Lung (tissue), 17 donors: ENCODE measurements at places on chromosomes 3 and 15. TPM values are rescaled to one million over a fixed set of nuclear protein-coding genes. Genes with fewer than 3 reads are reported as not detected.

DNA sequence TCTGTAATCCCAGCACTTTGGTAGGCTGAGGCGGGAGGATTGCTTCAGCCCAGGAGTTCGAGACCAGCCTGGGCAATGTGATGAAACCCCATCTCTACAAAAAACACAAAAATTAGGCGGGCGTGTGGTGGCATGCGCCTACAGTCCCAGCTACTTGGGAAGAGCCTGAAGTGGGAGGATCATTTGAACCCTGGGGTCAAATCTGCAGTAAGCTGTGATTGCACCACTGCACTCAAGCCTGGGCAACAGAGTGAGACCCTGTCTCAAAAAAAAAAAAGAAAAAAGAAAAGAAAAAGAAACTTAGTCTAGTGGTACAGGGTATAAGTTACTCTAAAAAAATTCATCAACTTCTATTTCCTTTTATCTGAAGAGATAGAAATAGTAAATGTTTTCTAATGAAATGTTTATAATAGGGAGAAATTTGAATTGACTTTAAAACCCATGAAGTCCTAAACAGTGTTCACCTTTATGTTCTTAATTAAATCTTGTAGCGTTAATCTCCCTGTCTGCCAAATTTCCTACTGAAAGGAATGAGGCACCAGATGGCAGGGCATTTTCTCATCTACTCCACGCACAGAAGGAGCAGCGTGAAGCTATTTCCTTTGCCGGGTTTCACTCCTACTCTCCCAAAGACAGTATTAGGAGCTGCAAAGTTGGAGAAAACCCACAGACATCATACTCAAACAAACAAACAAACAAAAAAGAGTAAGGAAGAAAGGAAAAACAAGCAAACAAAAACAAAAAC, 1.9 kb downstream of the PCLAF start:
- H3K36me3 ChIP-seq: no peaks in the 10 kb centered on the region
- no peaks in the 10 kb centered on the region for H3K27me3 ChIP-seq
- no peak overlapping the region for H3K4me3 ChIP-seq
- no peak for DNase-seq
- H3K27ac ChIP-seq: no peak overlapping the region
- H3K4me1 ChIP-seq: no peaks in the 10 kb centered on the region

- no peaks in the 10 kb centered on the region for H3K36me3 ChIP-seq
- H3K27me3 ChIP-seq: no peaks in the 10 kb centered on the region
- H3K4me1 ChIP-seq: no peaks in the 10 kb centered on the region
- DNase-seq: no peak
Observed at GRCh38 chr3:103077910-103078309, 643.1 kb downstream of the ZPLD1 start.

DNA sequence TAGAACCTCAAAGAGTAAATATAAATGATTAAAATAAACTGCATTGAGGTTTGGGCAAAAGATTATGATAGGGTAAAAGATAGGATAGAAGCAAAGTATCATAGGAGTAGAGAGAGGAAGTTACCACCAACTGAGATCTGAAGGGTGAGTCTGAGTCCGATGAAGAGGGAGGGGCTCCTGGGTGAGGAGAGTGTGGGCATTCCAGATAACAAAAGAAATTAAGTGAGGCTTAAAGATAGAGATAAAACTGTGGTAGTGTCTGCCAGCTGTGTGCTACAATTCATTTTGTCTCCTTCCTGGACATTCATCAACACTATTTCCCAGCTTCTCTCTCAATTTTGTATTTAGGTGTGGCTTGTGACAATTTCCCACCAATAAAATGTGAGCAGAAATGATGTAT, 343.0 kb upstream of the PLSCR5 start:
- peaks cover 7% of the 10 kb centered on the region for H3K4me1 ChIP-seq
- H3K27me3 ChIP-seq: no peaks in the 10 kb centered on the region
- no peak overlapping the region for H3K27ac ChIP-seq
- no peaks in the 10 kb centered on the region for H3K36me3 ChIP-seq
- H3K4me3 ChIP-seq: no peak overlapping the region

- no peaks in the 10 kb centered on the region for H3K36me3 ChIP-seq
- no peaks in the 10 kb centered on the region for H3K4me1 ChIP-seq
- H3K27me3 ChIP-seq: no peaks in the 10 kb centered on the region
- DNase-seq: peak; percentile 54
Observed at GRCh38 chr3:189588070-189588469, 43.1 kb upstream of the TP63 start.

- no peaks in the 10 kb centered on the region for H3K27me3 ChIP-seq
- H3K4me1 ChIP-seq: no peaks in the 10 kb centered on the region
- peak overlapping the region; percentile 52 for H3K27ac ChIP-seq
- DNase-seq: no peak
Observed at GRCh38 chr15:63990454-63990853, 55.8 kb downstream of the DAPK2 start.

DNA sequence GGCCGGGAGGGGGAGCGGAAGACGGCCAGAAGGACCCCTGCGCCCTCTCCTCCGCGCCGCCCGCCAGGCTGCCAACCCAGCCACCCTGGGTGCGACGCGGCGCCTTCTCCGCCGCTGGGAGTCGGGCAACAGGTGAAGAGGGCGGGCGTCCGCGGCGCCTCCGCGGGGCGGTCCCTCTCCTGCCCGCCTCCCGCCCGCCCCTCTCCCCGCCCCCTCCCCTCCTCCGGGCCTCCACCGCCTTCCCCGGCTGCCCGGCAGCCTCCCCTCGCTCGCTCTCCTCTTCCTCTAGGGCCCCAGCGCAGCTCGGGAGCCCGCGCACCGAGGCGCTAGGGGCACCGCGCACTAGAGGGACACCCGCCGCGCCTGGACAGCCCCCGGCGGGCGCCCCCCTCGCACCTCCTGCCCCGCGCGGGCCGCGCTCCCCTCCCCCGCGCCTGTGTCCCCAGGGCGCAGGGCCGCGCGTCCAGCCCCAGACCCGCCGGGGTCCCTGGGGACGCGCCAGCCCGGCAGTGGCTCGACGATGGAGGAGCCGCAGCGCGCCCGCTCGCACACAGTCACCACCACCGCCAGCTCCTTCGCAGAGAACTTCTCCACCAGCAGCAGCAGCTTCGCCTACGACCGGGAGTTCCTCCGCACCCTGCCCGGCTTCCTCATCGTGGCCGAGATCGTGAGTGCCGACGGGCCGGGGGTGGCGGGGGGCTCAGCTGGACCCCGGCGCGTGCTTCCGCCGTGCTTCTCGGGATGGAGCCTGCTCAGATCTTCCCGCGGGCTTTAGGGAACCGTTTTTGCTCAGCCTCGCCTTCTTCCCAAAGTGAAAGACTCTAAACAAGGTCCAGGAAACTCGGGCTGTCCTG, at the start of gene CMTM8:
TSS of gene CMTM8 (plus strand) at position 228 of the 854 bp plus-strand sequence. CDS start at position 521, 293 bp downstream.
- H3K27me3 ChIP-seq: no peaks in the 10 kb centered on the region
- peaks cover 17% of the 10 kb centered on the region for H3K4me1 ChIP-seq
- DNase-seq: peak; percentile 75
- H3K36me3 ChIP-seq: no peaks in the 10 kb centered on the region
- H3K27ac ChIP-seq: peak within 1 kb of the TSS; percentile 94
- peak within 1 kb of the TSS; percentile 90 for H3K4me3 ChIP-seq

- H3K27ac ChIP-seq: peak overlapping the region; percentile 60
- H3K4me3 ChIP-seq: no peak overlapping the region
- DNase-seq: no peak
- no peaks in the 10 kb centered on the region for H3K27me3 ChIP-seq
- no peaks in the 10 kb centered on the region for H3K4me1 ChIP-seq
- H3K36me3 ChIP-seq: no peaks in the 10 kb centered on the region
Observed at GRCh38 chr15:95857124-95857757, 473.3 kb upstream of the NR2F2 start.

DNA sequence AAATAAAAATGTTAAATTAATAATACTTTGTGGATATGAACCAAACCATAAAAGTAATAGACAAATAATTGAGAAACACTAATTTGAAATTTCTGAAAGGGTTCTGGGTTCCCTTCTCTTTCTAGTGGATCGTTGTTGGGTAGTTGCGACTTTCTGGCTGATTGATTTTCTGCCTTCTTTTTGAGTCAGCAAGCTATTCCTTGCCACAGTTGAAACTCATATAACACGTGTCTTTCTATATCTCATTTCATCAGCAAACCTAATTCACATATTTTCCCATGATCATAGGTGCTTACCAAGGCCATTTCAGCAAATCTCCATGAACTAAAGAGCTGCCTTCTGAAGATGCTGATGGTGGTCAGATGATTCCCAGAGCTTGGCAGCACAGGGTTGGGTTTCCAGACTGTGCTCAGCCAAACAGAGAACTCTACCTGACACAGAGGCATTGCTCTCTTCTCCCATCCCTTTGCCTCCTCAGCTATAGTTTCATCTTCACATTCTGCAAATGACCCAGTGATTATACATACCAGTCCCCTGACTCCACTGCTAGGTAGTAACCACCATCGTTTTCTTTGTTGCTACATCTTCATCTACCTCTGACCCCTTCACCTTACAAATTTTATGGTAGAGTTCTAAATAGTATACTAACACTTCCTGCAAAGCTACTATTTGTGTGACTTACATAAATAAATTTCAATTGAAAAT, 383.9 kb upstream of the DPH6 start:
- H3K27me3 ChIP-seq: no peaks in the 10 kb centered on the region
- no peak overlapping the region for H3K4me3 ChIP-seq
- no peak overlapping the region for H3K27ac ChIP-seq
- H3K4me1 ChIP-seq: no peaks in the 10 kb centered on the region
- no peaks in the 10 kb centered on the region for H3K36me3 ChIP-seq
- DNase-seq: no peak

- no peak overlapping the region for H3K4me3 ChIP-seq
- DNase-seq: no peak
- H3K36me3 ChIP-seq: no peaks in the 10 kb centered on the region
- no peaks in the 10 kb centered on the region for H3K27me3 ChIP-seq
- peaks cover 2% of the 10 kb centered on the region for H3K4me1 ChIP-seq
Observed at GRCh38 chr3:133301731-133302130, 98.1 kb upstream of the BFSP2 start.

DNA sequence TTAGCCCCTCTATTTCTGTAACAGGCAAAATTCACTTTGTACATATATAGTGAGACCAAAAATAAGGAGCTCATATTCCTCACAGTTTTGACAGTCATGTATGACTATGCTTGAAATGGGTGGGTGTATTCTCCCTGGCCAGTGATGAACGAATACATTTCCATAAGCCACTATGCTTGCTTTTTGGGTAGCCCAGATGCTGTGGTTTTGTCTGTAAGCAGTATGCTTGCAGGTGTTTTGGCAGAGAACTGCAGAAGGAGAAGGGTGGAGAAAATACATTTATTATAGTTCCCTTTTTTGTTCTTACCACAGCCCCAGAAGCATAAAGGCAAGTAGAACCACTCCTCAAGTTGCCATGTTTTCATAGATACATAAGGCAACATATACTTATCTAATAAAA, 131.2 kb downstream of the RBMS3 start:
- no peaks in the 10 kb centered on the region for H3K4me1 ChIP-seq
- H3K36me3 ChIP-seq: no peaks in the 10 kb centered on the region
- H3K27me3 ChIP-seq: no peaks in the 10 kb centered on the region
- H3K4me3 ChIP-seq: no peak overlapping the region
- no peak for DNase-seq

- no peaks in the 10 kb centered on the region for H3K27me3 ChIP-seq
- no peak overlapping the region for H3K4me3 ChIP-seq
- no peak overlapping the region for H3K27ac ChIP-seq
- DNase-seq: peak; percentile 11
Observed at GRCh38 chr3:155572085-155572484, 172.8 kb downstream of the PLCH1 start.

GRCh38 chr3:179828738-179829137, 175.9 kb downstream of the USP13 start:
- no peak overlapping the region for H3K4me3 ChIP-seq
- no peak overlapping the region for H3K27ac ChIP-seq
- H3K27me3 ChIP-seq: no peaks in the 10 kb centered on the region
- no peaks in the 10 kb centered on the region for H3K4me1 ChIP-seq
- DNase-seq: no peak
- H3K36me3 ChIP-seq: no peaks in the 10 kb centered on the region

- no peak for DNase-seq
- no peaks in the 10 kb centered on the region for H3K27me3 ChIP-seq
- no peak overlapping the region for H3K27ac ChIP-seq
- no peak overlapping the region for H3K4me3 ChIP-seq
- H3K36me3 ChIP-seq: no peaks in the 10 kb centered on the region
Observed at GRCh38 chr3:194928831-194929577, 243.3 kb downstream of the FAM43A start.

- no peaks in the 10 kb centered on the region for H3K27me3 ChIP-seq
- H3K4me1 ChIP-seq: peaks cover 34% of the 10 kb centered on the region
- no peaks in the 10 kb centered on the region for H3K36me3 ChIP-seq
- peak overlapping the region; percentile 47 for H3K27ac ChIP-seq
- no peak overlapping the region for H3K4me3 ChIP-seq
Observed at GRCh38 chr15:72227192-72227586, 3.8 kb downstream of the PKM start.

GRCh38 chr3:136305879-136306278, 55.7 kb downstream of the PCCB start:
- H3K27ac ChIP-seq: no peak overlapping the region
- peaks cover 7% of the 10 kb centered on the region for H3K36me3 ChIP-seq
- no peaks in the 10 kb centered on the region for H3K27me3 ChIP-seq
- DNase-seq: no peak

DNA sequence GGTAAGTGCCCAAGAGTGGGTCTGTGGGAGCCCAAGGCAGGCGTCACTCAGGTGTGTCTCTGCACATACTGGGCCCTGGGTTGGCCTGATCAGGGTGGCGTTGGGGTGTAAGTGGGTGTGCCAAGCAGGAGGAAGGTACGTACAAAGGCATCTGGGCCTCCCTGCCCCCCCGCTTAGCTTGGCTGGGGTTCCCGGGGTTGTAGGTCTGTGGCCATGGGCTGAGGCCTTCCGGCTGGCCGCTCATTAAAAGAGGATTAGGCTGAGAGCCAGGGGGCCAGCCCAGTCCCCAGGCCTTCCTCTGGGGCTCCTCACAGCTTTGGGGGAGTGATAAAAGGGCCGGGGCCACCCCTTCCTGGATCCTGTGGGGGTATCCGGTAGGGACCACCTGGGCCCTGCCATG, 13.3 kb downstream of the SEMA3F start:
- peak; percentile 45 for DNase-seq
- no peak overlapping the region for H3K27ac ChIP-seq
- H3K4me3 ChIP-seq: no peak overlapping the region
- H3K4me1 ChIP-seq: peaks cover 72% of the 10 kb centered on the region
- H3K36me3 ChIP-seq: no peaks in the 10 kb centered on the region
- no peaks in the 10 kb centered on the region for H3K27me3 ChIP-seq

- H3K27ac ChIP-seq: no peak within 1 kb of the TSS
- H3K4me1 ChIP-seq: peaks cover 4% of the 10 kb centered on the region
- peak within 1 kb of the TSS; percentile 66 for H3K4me3 ChIP-seq
- H3K27me3 ChIP-seq: peaks cover 9% of the 10 kb centered on the region
Observed at GRCh38 chr15:34583399-34584329, at the start of gene GOLGA8B. Gene GOLGA8B, minus strand, starts transcription at chr15:34583651. Its CDS starts 47,739 bp downstream, at chr15:34535912.

Gene PLCL2
- polyA plus RNA-seq: 6.3 TPM

Gene IL20RB
- 1.00 TPM for polyA plus RNA-seq

Gene CA12
- 3.1 TPM for polyA plus RNA-seq

Gene IGDCC3
- not detected for polyA plus RNA-seq

Gene ALS2CL
- 58.5 TPM for polyA plus RNA-seq

Gene EXD1
- polyA plus RNA-seq: 0.04 TPM

Gene IL17RC
- 39.8 TPM for polyA plus RNA-seq

Gene SHF
- polyA plus RNA-seq: 1.9 TPM

Gene SLC12A1
- polyA plus RNA-seq: not detected
